ENCODE measurements at places on chromosomes 7 and 10.

GRCh38 chr10:70887804-70888800 is at the start of gene PCBD1:
PCBD1 (minus strand) TSS chr10:70888565; CDS start chr10:70888533, 32 bp downstream.
- no peak for DNase-seq

GRCh38 chr10:69716711-69717560 is 84.8 kb upstream of the COL13A1 start:
- DNase-seq: no peak

- no peak for DNase-seq
Observed at GRCh38 chr7:121049028-121049791, 60.7 kb downstream of the CPED1 start.

- DNase-seq: no peak
Observed at GRCh38 chr10:127964621-127965020, 57.7 kb downstream of the PTPRE start.

- no peak for DNase-seq
Observed at GRCh38 chr7:117412946-117413559, 14.2 kb downstream of the ASZ1 start.

GRCh38 chr7:135508883-135509588 is 866 bp downstream of the CNOT4 start:
- no peak for DNase-seq

- DNase-seq: no peak
Observed at GRCh38 chr7:13457790-13458189, 531.7 kb downstream of the ETV1 start.

DNA sequence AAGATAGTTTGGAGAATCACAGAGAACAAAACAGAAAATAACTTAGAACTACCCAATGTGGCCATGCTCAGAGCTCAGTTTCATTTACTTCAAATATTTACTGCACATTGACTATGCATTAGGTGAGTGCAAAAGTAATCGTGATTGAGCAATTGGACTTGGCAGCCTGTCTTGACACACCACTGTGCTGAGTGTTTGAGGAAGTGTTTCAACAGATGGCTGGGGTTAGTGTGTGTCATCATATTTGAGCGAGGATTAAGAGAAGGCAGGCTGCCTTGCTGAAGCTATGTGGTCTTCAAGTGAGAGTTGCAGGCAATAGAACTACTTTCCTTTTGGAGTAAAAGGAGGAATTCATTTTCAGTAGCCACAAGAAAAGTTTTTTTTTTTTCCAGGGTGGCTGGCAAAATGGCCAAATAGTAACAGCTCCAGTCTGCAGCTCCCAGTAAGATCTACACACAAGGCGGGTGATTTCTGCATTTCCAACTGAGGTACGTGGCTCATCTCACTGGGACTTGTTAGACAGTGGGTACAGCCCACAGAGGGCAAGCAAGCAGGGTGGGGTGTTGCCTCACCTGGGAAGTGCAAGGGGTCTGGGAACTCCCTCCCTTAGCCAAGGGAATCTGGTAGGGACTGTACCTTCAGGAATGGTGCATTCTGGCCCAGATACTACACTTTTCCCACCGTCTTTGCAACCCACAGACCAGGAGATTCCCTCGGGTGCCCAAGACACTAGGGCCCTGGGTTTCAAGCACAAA is 37.6 kb downstream of the AKR1C4 start:
- DNase-seq: no peak

DNA sequence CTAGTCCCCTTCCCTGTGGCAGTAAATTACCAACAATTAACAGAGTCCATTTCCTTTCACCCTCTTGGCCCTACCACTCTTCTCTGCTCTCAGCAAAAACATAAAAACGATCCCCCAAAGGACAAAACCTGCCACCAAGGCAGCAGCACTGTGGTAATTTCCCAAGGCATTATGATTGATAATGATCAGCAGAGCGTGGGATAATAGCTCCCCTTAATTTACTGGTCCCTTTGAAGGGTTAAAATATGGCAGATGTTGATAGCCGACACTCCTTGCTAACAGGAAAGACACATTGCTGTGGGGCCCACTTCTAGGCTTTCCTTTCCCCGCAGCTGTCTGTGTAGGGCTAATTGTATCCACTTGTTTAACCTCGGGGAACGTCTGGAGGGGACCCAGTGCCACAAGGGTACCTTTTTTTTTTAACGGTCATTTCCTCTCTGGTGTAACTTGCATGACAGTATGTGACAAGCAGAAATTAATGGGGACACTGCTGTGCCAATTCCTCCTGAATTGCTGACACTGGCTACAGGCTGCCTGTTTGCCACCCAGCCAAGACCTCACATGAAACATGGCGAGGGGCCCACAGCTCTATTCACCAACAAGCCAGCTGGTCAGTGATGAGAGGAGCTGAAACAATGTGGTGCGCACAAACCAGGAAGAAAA is 81.3 kb downstream of the CDK6 start:
- no peak for DNase-seq

- DNase-seq: no peak
Observed at GRCh38 chr7:24907311-24907886, 72.6 kb downstream of the OSBPL3 start.

GRCh38 chr10:129717816-129718547 is 246.1 kb downstream of the EBF3 start:
- DNase-seq: no peak

DNA sequence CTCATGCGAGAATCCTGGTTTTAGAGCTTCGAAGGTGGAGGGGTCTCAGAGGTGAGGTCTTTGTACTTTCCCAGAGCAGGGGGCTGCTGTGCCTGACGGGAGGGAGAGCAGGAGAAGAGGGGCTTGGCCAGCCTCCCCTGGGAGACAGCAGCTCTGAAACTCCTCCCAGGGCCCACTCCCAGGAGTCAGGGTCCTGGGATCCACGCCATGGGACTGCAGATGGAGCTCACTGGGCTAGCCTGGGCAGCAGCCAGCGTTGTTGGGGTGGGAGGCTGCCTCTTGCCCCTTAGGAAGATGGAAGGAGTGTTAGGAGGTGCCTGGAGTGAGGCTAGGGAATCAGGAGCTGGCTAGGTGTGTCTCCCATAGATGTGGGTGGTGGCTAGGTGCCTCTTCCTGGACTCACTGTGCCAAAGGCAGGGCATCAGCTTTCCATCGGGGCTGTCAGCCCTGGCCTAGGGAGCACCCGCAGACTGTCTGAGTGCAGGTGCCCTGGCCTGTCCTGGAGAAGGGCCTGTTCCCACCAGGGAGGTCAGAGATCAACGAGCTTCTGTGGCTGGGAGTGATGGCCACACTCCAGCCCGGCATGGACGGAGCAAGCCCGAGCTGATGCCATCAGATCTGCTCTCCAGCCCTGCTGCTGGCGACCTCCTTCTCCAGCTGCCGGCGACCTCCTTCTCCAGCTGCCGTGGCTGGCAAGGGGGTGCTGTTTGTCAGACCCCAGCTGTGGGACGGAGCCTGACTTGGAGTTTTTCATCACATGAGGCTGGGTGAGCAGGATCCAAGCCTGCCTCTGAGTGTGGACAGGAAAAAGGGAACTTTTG is 111.3 kb downstream of the PTPN20 start:
- DNase-seq: no peak

GRCh38 chr7:13240349-13240748 is 552.9 kb downstream of the ARL4A start:
- no peak for DNase-seq

DNA sequence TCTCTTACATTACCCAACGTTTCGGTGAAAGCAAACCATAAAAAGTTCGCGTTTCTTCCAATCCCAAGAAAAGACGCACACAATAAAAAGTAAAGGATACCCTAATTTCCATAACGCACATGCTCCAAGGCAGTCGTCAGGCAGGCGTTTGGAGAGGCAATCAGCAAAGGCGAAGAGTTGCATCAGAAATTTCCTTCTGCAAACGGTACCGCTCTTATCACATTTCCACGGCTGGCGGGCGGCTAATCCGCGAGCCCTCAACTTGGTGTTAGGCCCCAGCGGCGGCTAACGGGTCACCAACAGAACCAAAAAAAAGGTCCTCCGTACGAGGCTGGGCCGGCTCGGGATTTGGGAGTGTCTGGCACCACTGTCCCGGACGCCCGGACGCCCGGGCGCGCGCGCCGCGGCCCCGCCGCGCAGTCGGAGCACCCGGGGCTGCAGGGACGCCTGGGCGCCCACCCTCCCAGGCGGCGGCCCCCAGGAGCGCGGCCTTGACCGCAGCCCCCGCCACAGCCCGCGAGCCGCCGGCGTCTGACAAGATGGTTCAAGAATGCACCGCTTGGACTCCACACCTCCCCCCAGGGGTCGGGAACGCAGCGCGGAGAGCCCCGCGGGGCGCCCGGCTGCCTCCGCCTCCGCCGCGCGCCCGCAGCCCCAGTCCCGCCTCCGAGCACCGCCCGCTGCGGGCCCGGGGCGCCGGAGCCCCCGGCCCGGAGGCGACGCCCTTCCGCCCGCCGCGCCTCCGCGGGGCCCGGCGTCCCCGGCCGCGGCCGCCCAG is 9.8 kb upstream of the GRB10 start:
- DNase-seq: no peak

DNA sequence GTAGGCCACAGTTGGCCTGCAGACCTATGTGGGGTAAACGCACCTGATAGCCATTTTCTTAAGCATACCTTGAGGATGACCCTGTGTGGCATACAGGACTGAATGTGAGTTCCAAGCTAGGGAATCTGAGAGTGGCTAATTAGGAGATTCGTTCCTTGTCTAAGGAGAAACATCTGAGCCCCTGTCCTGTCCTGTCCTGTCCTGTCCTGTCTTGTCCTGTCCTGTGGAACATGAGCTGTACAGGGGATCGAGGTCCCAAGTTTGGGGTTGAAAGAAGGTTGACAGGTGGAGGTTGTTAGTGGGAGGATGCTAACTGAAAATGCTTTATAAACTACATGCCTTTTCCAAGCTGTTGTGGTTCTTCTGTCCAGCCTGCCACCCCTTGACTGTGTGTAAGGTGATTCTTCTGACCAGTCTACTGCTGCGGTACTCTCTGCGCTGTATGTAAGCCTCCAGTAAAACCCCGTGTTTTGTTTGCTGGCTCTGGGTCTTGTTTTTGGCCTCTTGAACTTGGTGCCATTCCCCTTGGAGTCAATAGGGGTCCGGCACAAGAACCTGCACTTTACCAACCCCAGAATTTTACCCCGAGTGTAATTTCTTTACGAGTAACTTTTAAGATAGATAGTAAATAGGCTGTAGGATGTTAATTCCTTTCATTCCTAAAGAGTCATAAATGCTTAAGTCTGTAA is 26.4 kb downstream of the ZNRF2 start:
- DNase-seq: no peak

GRCh38 chr7:13077466-13077865 is 390.0 kb downstream of the ARL4A start:
- no peak for DNase-seq

DNA sequence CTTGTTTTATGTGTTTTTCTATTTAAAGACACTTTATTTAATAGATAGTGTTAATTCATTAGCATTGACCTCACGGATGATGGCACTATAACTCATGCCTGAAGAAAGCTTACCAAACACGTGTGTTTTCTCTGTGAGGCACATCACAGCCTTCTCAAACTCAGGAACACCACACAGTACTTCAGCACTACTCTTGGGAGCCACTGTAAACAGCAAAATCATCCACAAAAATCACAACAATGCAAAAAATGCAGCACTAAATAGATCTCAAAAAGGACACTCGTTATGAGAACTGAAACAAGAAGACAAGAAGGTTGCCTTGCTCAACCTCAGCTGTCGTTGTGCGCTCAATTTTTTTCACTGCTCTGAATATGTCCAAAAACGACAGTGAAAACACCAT is 12.0 kb upstream of the PARP12 start:
- DNase-seq: no peak

GRCh38 chr7:48130658-48131108 is 40.6 kb upstream of the ABCA13 start:
- DNase-seq: no peak

GRCh38 chr7:106421181-106421762 is 136.5 kb upstream of the NAMPT start:
- DNase-seq: no peak

DNA sequence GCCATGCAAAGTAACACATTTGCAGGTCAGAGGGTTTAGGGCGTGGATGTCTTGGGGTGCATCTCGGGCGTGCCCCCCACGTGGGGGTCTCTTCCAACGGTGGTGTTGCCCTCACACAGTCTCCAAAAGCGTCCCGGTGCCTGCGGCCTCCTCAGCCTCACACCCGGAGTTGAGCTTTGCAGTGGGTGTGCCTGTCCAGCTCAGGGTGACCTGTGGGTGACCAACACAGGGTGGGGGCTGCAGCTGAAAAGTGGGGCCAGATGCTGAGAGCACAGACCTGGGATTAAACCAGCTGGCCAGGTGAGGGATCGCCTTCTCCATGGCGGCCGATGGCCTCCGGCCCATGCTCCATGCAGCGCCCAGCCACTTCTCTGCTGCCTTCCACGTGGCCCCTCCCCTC is 63.1 kb downstream of the PWWP2B start:
- DNase-seq: no peak

- peak; percentile 27 for DNase-seq
Observed at GRCh38 chr7:105429746-105430612, 41.3 kb upstream of the SRPK2 start.

DNA sequence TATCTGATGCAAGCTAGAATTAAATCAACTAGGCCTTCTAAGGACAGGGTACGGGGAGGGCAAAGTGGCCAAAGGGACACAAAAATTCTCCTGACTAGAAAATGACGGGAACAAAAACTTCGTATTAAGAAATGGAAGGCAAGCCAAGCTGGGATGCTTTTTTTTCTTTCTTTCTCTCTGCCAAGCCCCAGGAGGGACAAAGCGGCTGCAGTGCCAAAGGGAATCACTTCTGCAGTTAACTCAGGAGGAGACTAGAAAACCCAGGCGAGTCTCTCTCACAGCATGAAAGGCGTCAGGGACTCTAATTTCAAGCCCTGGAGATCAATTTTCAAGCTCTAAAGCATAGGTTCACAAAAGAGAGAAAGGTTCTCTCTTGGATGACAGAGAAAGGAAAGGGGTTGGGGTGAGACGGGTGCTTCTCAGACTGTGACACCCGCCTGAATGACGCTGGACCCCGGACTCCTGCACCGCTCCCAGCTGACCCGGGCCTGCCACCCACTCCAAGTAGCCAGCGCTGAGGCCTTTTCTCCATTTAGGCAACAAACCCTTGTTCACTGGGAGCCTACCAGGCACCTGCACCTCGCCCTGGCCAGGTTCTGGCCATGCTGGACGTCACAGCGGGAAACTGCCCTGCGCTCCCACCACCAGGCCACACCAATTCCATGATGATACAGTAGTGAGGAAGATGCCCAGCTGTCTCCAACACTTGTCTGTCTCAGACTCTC is 56.5 kb downstream of the KIAA1549 start:
- DNase-seq: no peak

- DNase-seq: no peak
Observed at GRCh38 chr10:58351616-58352578, 17.1 kb downstream of the UBE2D1 start.

DNA sequence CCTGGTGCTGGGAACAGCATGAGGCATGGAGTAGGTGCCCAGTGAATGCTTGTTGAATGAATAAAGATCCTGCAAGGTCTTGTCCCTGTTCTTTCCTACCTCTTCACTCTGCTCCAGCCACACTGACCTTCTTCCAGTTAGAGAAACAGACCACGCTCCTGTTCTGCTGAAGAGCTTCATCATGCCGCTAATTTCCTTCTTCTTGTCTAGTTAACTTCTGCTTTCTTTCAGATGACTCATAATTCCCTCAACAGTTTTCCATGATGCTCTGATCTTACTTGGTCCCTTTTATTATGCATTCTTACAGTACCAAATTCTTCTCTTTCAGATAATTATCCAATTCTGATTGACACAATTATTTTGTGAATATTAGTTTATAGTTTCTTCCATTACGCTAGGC is 59.5 kb upstream of the C1QL3 start:
- DNase-seq: no peak

GRCh38 chr7:32660936-32661335 is 165.6 kb downstream of the AVL9 start:
- DNase-seq: no peak

GRCh38 chr10:110421512-110422138 is 76.1 kb upstream of the DUSP5 start:
- DNase-seq: no peak

Data from activated CD8-positive, alpha-beta memory T cell treated with anti-CD3 and anti-CD28 coated beads for 1 hour (primary cell).